AG04449 (cell line): ENCODE measurements at places on chromosomes 7 and 10.

DNA sequence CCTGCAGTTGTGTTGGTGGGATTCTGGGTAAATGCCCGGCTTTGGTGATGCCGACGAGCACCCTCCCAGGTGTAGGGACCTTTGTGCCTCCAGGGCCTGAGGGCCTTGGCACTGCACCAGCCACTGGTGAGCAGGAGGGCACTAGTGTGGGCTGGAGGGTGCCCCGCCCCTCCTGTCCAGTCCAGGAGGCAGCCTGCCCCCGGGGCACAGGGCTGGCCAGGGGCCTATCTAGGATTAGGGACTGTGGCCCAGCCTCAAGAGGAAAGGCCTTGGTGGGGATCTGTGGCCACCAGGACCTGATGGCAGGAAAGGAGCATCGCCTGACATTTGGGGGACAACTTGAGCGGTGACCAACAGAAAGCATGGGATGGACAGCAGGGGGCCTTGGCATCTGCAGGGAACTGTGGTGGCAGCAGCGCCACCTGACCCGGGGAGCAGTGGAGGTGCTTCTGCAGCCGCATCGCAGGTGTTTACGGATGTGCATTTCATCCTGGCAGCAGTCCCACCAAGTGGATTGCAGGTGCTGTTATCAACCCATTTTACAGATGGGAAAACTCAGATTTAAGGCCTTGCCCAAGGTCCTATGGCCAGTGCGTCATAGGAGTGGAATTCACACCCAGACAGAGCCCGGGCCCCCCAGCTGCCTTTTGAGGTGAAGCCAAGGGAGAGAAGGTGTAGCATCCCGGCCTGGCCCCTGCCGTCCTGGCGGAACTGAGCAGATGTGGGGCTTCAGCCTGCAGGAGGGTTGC is 11.1 kb downstream of the ZNF316 start:
- no peak for DNase-seq

- DNase-seq: no peak
Measured at GRCh38 chr10:33249137-33249536, 85.3 kb downstream of the NRP1 start.

GRCh38 chr10:61248013-61248412 is 205.2 kb downstream of the TMEM26 start:
- no peak for DNase-seq

GRCh38 chr7:32941181-32941580 is 16.1 kb upstream of the FKBP9 start:
- DNase-seq: no peak

DNA sequence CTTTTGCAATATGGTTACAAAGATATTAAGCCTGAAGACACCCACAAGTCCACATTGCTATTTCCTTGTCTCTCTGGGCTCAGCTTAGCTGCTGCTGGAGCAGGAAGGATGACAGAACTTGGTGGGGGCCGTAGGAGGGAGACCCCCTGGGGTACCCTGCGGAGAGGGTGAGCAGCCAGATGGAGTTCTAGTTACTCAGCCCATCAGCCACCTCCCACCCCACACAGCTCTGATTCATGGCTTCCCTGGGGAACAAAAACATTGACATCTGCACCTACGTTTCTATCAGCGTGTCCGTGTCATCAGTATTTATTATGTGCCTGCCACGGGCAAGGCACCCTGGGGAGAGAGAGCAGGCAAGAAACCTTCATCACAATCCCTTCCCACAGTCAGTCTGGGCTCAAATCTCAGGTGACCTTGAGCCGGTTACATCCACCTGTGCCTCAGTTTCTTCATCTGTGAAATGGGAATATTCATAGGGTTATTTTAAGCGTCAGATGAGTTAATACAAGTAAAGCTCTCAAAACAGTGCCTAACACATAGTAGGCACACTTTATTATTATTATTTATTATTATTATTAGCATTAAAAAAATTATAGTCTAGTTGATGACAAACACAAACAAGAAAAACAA is 131.5 kb downstream of the C10orf105 start:
- no peak for DNase-seq

DNA sequence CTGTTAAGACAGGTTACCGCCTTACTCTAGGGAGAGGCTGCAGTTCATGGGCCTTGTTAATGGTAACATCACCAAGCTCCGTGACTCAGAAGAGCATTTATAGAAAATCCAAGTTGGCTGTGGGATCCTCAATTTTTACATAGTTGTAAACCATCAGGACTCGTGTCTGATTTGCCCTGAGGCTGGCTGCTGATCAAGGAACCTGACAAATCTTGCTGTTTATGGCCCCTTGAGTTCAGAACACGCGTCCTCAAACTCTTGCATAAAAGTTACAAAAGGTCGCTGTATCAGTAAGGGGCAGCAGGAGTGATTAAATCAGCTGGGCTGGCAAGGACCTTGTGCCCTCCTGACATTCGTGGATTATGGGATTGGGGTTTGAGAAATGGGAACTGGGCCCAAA is 4.6 kb downstream of the SLC13A4 start:
- no peak for DNase-seq

GRCh38 chr10:29543715-29544114 is 91.1 kb downstream of the SVIL start:
- DNase-seq: no peak

DNA sequence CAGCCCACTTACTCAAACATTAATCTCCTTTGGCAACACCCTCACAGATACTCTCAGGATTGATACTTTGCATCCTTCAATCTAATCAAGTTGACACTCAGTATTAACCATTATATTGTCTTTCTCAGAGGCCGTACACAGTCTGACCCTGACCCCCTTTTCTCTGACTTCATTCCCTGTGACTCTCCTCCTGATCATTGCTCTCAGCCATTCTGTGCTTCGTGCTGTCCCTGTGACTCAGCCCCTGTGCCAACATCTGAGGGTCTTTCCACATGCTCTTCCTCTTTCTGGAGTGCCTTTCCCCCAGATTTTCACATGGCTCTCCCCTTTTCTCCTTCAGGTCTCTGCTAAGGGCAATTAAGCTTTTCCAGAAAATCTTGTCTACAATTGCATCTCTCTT is 289.0 kb upstream of the PHYHIPL start:
- no peak for DNase-seq

DNA sequence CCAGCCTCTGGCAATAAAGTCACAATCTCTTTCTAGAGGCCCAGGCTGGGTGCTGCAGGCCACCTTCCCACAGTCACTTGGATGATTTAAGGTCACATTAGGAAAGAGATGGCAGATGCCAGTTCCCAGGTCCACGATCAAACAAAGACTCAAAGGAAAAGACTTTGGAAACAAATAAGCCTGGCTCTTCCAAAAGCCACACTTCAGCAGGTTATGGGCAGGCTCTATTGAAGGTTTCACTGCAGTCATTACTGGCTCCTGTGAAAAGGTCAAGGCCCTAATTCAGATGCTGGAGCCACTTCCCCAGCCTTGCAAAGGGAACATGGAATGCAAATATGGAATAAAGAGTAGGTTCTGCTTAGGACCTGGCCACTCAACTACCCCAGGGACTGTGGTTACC is 104.0 kb upstream of the ZNF32 start:
- DNase-seq: no peak

DNA sequence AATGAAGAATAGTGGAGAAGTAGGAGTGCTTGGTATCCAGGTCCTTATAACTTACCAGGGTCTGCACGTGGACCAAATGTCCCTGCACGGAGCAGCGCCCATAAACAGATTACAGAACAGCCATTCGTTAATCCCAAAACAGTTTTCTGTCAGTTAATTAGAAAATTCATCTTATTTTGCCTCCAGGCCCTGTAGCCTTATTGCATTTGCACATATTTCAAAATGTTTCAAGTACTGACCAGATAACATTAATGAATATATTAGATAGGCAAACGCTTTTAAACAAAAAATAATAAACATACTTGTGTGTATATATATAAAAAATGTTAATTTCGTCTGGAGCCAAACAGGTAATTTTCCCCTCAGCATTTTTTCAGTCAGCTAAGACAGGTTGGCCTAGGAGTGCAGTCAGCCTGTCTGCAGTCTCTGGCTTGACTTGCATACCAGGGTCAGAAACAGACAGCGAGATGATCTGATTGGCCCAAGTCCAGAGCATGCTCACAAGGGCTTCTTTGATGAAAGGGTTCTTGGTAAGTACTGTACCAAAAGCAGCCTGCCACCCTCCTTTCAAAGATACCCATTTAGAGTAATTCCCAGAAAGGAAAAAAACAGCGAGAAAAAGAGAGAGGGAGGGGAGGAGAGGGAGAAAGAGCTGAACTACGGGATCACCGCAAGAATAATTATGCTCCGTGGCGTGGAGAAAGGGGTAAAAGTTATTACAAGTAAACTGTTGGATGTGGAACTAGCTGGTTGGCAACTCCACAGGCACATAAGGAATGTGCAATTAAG is 194.4 kb upstream of the TCF7L2 start:
- DNase-seq: no peak

GRCh38 chr7:30559611-30560010 is 35.1 kb upstream of the GARS1 start:
- DNase-seq: no peak

DNA sequence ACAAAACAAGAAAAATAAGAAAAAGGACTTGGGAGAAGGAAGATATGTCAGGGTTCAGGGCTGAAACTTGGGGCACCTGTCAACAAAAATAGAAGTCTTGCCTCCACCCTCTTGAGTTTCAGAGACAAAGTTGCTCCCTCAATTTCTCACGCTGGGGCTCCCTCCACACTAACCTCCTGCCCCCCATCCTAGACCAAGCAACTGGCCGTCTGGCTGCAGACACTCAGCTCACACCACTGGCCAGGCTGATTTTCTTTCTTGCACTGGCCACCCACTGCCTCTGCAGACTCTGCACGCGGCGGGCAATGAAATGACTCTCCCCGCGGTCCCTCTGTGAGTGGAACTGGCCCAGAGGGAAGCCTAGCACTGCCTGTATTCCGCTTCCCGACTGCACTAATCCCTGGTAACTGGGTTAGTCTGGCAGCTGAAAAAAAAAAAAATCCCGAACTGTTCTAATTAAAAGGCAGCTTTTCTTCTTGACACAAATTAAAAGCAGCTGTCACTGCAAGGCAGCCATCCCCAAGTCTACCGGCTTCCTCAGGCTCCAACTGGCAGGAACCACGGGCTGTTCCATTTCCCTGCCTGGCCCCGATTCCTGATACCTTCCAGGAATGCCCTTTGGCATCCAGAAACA is 83.5 kb downstream of the SPDYE5 start:
- DNase-seq: no peak
